ENCODE measurements at places on chromosomes 5 and 9.

DNA sequence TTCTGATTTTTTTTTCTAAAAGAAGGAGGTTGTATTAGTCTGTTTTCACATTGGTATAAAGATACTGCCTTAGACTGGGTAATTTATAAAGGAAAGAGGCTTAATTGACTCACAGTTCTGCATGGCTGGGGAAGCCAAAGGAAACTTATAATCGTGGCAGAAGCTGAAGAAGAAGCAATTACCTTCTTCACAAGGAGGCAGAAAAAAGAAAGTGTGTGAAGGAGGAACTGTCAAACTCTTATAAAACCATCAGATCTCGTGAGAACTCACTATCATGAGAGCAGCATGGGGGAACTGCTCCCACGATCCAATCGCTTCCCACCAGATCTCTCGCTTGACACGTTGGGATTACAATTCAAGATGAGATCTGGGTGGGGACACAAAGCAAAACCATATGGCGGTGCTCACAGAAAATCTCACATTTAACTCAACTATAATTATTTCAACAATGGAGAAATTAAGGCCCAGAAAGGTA is 27.1 kb downstream of the DPYSL3 start:
- no peak for DNase-seq

- peak; percentile 65 for DNase-seq
Measured at GRCh38 chr5:1480217-1480616, 35.0 kb upstream of the SLC6A3 start.

GRCh38 chr5:41508696-41509398 is 1.6 kb downstream of the PLCXD3 start:
- no peak for DNase-seq

- DNase-seq: no peak
Measured at GRCh38 chr9:32344551-32345182, 39.8 kb upstream of the ACO1 start.

GRCh38 chr5:117107859-117108258 is 533.2 kb upstream of the SEMA6A start:
- DNase-seq: no peak

- DNase-seq: no peak
Measured at GRCh38 chr5:52727576-52727975, 60.1 kb upstream of the ITGA1 start.

DNA sequence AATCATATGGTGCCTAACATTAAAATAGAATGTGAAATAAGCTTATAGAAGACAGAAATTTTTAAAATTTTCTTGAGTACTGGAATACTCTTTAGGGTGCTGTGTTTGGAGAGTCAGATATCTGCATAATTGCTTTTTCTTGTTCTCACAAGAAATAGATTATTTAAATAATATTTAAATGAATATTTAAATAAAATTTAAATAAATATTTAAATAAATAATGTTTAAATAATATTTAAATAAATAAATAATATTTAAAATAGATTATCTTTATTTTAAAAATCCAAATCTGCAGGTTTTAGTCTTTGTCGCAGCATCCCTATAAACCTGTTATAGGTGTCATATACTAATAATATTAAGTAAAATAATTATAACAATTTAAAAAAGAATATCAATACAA is 1589.4 kb downstream of the MAT2B start:
- no peak for DNase-seq

DNA sequence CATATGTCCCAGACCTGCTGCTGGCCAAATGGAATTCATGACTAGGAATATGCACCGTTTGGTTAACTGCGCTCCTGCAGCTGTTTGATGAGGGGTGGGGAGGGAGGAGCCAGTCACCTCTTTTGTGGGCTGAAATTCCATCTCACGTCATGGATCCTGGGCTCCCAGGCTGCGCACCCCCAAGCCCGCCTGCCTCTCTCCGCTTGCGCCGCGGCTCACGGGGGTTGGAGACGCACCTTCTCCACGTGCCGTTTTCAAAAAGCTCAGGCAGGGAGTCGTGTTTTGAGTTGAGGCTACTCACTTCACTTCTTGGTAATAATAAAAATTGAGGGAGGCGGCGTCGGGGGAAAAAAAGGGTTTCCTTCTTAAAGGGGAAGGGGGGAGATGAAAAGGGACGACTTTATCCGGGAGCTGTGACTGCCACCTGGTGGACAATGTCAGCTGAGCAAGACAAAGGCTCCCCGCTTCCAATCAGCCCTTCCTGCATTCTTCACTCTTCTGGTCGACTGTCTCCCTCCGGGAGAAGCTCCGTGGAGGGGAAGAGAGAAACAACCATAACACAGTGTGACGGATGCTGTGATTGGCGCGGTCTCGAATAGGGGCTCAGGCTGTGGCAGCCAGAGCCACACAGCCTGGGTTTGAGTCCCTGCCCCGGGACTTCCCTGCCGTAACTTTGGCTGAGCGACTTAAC is 15.9 kb upstream of the C5orf47 start:
- DNase-seq: peak; percentile 73

DNA sequence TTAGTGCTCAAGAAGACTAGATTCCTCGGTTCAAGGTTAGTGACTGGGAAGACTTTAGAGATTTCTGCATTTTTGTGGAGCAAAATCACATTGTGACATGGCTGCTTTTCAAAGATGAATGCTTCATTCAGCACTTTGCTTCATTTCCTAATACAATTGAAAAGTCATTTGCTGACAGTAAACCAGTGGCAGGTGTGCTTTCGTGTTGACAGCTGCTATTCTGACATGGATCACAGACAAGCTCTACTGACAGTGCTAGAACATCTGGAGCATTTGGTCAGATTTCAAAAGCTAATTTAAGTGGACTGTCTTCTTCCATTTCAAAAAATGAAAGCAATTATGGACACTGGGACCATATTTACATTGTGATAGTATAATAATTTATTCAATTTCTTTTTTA is 1060.1 kb downstream of the PTPRD start:
- no peak for DNase-seq

- DNase-seq: no peak
Measured at GRCh38 chr5:101364469-101364868, 461.4 kb upstream of the ST8SIA4 start.

DNA sequence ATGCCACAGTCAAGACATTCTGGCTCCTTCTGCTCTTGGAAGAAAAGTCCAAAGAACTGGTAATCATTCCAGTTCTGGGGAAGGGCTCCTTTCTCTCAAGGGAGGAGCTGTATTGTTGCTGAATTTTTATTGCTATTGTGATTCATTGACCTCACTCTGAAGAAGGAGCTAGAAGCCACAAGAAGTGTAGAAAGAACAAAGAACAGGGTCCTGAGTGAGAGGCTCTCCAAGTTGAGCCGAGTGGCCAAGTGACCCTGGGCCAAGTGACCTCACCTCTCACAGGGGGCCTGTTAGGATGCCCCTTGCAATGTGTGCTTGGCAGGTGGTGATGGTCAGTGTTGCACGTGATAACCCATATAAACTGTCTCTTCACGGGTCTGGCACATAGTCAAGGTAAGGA is 173.3 kb downstream of the FGF18 start:
- DNase-seq: no peak

- no peak for DNase-seq
Measured at GRCh38 chr5:138037907-138038633, 5.2 kb upstream of the FAM13B start.

GRCh38 chr9:136975644-136976043 is 1.7 kb upstream of the PTGDS start:
- DNase-seq: peak; percentile 30

DNA sequence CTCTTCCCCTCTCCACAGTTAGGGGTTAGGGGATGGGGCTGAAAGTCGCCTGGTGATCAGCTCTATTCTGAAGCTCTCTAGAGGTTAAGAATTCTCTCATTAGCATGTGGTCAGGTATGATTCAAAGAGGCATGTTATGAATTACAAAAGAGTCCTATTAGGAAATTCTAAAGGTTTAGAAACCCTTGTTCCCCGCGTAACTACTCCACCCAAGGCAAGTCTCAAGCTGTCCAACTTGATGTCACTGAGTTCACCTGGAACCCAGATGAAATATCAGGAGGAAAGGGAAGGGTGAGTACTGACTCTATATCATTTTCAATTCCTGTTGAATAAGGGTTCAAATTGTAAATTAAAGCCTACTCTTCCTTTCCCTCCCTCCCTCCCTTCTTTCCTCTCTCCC is 18.1 kb upstream of the RNF145 start:
- DNase-seq: no peak

DNA sequence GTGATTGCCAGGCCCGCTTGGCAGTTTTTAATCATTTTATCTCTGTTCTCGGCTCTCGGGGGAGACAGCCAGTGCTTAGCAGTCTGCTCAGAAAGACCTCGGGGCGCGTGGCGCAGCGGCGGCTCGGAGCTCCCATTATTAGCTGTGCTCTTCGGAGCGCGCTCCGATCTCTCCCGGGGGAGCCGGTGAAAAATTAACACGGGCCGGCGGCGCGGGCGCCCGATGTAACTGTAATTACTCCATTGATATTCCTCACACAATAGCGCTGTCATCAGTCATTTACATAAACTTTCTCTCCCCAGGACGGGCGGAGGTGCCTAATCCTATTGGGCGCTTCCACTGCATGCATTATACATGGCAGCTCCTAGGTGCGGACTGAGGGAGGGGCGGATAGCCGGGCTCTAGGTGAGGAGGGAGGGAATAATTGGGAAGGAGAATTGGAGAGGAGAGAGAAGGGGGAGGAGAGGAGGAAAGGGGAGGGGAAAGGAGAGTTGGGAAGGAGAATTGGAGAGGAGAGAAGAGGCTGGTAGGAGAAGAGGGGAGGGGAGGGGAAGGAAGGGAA is 24.9 kb downstream of the LMX1B start:
- no peak for DNase-seq

DNA sequence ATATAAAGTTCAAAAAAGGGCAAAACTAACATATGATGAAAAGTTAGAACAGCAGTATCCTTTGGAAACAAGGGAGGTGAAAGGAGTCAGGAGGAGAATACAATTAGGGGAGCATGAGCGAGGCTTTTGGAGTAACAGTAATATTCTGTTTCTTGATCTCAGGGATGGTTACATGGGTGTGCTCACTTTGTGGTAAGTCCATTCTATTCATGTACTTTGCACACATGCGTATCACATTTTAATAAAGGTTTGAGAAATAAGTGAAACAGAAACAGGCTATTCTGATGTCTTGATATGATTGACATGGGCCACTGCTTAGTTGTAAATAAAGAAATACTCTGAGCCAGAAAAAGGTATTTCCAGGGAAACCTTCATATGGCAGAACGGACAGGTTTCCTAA is 208.8 kb downstream of the SPOCK1 start:
- DNase-seq: no peak

DNA sequence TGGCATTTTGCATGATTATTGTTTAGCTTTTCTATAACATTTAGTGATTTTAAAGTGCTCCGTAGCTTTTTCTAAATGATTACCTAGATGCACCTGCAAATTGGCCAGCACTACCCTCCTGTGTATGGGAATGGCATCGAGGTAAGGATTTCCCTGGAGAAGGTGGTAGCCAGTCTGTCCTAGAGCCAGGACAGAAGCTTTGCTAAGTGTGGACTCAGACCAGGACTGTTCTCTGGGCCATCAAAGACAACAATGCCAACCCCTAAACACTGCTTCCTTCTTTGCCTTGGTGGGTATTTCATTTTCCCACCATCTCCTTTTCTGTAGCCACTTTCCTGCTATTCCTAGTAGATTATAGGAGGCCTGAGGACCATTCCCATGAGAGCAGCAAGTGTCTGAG is 53.0 kb downstream of the CD180 start:
- no peak for DNase-seq

GRCh38 chr9:31323726-31324444 is 1060.6 kb upstream of the ACO1 start:
- no peak for DNase-seq

DNA sequence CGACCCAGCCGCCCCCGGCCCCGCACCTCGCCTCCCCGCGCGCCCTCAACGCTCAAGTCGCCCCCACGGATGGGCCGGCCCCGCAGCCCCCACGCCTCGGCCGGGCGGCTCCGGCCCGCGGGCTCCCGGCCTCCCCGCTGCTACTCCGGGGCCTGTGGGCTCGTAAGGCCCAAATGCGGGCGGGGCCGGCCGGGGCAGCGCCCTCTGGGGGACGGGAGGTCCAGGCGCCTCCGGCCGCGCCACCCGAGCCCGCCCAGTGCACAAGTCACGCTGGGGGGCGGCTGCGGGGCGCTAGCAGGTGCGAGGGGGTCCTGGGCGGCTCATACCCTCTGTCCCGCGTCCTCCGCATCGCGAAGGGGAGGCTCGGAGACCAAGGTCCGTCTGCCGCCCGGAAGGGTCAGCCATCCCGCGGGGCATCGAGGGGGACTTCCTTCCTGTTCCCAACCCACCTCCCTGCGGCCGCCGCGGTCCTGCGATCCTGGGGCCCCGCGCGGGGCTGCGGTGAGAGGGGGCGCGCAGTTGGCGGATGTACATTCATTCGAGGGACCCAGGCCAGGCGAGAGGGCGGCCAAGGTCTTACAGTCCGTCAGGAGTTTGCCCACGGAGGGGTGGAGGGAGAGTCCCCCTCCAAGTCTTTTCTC is at the start of gene CIZ1:
TSS of gene CIZ1 (minus strand) at position 167 of the 641 bp plus-strand sequence. CDS start 715 bp downstream, outside the sequence.
- DNase-seq: peak; percentile 70

DNA sequence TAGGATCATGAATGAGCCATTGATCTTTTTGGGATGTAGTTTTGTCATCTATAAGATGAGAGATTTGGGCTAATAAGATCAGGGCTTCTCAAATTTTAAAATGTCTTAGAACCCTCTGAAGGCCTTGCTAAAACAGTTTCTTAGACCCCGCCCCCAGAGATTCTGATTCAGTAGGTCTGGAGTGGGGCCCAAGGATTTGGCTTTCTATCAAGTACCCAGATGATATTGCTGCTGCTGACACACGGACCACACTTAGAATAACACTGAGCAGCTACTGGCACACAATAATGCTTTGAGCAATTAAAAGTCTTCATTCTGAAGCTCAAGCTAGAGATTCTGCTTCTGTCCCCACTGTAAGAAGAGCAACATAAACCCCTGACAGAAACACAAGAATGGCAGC is 216.7 kb downstream of the SMARCA2 start:
- no peak for DNase-seq

DNA sequence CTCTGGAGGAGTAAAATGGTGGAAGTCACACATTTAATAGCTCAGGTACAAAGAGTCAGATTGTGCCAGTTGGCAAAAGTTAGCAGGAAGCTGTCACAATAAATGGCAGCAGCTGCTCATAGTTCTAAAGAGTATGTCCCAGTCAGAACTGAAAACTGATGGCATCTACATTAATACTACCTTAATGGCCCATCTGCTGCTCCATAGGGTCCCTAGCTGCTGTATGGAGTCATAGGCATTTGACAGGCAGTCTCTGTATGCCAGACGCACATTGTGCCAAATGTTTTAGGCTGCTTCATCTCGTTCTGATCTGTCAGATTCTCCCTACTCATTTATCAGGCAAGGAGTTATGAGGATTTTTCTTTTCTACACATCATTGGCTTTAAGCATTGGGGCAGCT is 515.8 kb upstream of the ARRDC3 start:
- DNase-seq: no peak

DNA sequence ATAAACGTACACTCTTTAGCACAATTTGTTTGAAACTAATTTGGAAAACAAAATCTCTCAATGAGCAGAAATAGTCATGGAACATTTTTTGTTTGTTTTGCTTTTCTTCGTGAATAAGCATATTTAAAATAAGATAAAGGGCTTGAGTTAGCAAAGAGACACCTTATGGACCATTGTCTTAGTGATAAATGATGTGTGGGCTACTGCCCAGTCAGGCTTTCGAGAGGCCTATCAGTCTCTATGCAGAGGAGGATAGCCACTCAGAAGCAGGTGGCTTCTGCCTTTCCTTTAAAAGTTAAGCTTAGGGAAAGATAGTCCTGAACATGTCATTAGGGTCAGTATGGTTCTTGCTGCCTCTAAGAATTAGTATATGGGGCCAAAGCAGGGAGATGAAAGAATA is 2.1 kb upstream of the ARL15 start:
- no peak for DNase-seq

GRCh38 chr5:14414007-14414406 is 167.6 kb upstream of the OTULINL start:
- DNase-seq: no peak

Measured in HL-60 (cell line).